Germinal center (tissue), 1 donor: ENCODE measurements at places on chromosomes 4 and X.

DNA sequence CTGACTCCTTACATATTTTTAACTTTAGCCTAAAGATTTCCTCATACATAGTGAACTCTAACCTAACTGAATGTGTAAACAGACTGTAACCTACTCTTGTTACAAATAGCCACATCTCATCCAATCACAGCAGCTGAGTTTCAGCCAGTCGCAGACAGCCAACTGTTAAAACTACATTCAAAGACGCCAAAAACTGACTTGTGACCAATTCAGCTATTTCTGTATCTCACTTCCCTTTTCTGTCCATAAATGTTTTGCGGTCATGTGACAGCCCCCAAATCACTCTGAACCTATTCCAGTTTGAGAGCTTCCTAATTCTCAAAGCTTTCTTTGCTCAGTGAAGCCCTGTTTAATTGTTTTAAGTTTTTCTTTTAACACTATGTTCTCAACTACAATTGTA lies 2731.9 kb downstream of the ARAP2 start:
- DNase-seq, result no peak

GRCh38 chr4:86876894-86877685 lies 15.1 kb downstream of the C4orf36 start:
- no peak for DNase-seq

DNA sequence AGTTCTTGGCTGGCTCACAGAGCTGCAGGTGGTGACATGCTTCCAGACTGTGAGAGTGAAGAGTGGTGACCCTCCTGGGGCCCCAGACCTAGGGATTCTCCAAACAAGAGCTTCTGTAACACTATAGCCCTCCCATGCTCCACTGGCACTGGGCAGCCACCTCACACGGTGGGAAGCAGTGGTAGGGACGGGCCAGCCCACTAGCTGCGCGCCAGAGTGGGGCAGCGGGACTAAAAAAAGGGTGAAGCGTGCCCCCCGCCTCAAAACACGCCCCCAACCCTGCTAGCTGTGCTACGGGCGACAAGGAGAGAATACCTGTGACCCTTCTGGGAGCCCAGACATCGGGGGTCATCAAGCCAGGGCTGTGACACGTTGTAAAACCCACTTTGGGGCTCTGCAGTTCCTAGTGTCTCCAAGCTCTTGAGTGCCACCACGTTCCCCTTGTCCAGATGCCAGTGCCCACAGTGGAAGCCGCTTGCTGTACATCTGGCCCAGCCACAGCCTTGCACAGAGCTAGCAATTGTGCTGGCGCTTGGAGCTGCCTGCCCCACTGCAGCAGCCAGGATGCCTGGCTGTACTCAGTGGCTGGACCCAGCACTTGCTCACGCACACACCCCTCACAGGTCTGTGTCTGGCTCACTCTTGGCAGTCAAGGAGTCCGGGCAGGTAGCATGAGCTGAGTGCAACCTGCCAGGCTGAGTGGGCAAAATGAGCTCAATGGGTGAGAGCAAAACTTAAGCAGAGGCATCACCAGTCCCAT lies 100.0 kb downstream of the DCAF12L2 start:
- no peak for DNase-seq

DNA sequence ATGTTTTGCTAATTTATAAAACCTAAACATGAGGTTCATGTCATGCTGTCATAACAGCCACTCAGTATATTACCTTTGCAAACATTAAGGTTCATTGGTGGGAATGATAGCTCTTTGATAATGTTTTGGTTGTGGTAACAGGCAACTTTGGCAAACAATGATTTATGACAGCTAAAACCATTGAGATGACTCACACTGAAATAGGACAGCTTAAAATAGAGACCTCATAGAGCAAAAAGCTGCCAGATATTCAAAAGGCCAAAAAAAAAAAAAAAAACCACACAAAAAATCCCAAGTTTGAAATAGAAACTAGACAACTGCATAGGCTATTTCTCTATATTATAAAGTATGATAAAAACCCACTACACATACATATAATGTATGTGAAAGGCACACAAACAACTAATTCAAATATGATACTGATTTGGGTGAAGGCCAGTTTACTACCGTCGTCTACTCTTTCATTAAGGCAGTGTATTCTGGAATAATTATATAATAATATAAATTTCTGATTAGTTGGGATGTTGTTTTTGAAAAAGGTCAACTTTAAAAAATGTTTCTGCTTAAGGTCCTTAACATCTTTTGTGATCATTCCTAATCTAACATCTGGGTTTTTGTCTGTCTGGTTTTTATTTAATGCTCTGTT lies 646.0 kb upstream of the PITX2 start:
- DNase-seq, result no peak

- DNase-seq, result no peak
These were observed 152.1 kb downstream of the PALLD start for GRCh38 chr4:168648929-168649328.

- peak; percentile 62 for DNase-seq
These were observed 13.0 kb downstream of the CXCL13 start for GRCh38 chr4:77618383-77619241.

DNA sequence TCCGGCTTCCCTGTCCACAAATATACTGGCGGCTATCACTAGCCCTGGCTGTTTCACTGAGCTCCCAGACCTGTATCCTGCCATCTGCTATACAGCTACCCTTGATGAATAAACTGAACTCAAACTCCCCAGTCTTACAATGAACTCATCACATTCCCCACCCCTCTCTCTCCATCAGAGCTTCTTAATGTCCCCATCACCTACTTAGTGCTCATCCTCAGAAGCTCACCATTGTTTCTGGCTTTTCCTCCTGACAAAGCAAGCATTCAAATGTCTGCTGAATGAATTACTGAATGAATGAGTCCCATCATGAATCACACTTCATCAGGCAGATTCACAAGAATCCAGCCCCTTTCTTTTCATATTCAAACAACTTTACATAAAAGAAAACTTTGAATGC lies 5.7 kb upstream of the DGAT2L6 start:
- DNase-seq, result no peak

DNA sequence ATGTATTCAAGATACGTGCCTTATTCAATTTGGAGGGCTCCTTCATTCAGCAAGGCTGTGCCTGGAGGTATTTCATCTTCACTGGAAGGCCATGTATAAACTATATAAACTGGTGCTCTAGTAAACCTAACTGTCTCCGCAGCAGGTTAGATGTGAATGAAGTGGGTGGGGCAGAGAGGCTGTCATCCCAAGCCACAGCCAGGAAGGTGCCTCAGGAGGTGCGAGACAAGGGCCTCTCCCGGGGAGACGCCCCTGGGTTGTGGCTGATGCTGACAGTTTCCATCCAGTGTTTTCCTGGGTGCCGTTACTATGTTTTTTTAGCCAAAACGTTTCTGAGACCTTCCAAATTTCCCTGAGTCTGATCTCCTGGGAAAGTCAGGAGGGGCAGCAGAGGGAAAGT lies 221.5 kb upstream of the RPL34 start:
- DNase-seq, result no peak

GRCh38 chr4:47526281-47526680 lies 41.2 kb downstream of the ATP10D start:
- DNase-seq, result no peak

DNA sequence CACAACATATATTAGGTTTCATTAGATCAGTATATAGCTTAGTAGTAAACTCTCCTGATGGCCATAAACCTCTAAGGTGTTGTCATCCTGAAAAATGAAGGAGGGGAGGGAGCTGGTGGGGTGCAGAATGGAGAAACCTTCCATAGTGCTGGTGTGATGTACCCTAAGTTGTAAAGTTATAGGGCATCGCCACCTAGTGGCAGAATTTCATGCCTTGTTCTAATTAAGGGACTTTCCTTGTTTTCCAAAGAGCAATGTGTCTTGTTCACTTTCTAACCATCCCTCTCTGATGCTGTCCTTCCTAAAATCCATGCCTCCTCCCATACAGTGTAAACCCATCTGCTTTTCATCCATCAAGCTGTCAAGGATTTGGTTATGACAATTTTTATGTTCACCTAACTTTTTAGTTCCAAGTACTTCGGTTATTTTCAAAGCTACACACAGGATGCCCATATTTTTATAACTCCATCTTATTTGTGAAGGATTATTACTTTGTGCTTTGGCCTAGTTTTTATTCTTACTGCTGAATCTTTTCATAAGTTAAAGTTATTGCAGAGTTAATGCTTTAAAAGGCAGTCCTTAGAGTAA lies 4.5 kb downstream of the NBDY start:
- DNase-seq, result peak; percentile 17

DNA sequence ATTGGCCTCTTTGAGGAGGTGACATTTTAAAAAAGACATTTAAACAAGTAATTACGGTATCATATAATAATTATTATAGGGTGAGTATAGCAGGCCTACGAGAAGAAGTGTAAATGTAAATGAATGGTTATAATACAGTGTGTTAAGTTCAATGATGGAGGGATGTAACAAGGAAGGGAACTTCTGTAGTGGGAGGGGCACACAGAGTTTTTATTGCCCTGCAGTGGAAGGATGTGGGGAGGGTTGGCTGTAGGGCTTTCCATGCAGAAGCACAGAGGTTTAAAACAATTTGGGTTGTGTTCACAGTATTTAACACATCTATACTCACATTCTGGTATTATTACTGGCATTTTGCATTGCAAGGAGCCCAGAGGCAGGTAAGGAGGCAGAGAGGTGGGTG lies 41.1 kb downstream of the AFF1 start:
- no peak for DNase-seq

- no peak for DNase-seq
These were observed 223.4 kb downstream of the FAM47B start for GRCh38 chrX:35166023-35166422.

- no peak for DNase-seq
These were observed 77.5 kb downstream of the IRF2 start for GRCh38 chr4:184396570-184397515.

DNA sequence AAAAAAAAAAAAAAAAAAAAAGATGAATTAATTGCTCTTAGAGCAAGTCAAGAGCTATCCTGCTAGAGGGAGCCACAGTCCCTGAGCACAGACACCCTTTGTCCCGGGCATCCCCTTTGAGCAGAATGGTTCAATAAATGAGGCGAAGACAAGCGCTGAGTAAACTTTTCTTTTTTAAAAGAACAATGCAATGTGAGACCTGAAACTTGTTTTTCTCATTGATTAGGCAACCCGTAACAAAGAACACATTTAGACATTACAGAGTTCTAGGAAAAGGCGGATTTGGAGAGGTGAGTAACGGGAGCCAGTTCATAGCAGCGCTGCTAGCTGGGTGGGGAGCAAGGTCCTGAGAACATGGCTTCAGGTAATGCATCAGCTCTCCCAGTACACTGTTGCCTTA lies 46.1 kb downstream of the GRK4 start:
- no peak for DNase-seq

DNA sequence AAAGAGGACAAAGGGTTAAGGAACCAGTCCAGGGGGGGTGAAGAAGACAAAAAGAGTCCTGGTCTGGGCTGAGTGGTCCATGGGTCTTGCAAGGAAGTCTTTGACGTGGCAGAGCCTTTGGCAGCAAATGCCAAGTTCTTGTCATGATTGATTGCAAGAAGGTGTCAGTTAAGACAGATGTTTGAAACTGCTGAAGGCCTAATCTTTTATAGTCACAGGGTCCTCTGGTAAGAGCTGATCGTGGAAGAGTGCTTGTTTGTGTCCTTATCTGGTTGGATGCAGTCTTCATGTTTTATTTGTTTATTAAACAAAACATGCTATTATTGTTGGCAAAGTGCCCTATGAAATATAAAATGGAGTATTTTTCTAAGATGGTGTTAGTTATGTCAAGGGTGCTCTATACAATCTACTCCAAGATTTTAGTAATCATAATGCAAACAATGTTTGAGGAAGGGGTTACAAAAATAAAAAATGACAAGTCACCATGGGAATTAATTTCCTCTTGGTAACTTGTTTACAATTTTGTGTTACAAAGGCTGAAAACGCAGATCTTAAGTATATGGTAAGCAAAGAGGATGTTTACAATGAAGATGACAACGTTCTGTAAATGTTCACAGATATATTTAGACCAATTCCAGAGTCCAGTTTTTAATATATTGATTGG lies 85.9 kb downstream of the MAGED4 start:
- DNase-seq, result no peak

- DNase-seq, result no peak
These were observed 600.5 kb downstream of the PCDH18 start for GRCh38 chr4:136931781-136932180.

- no peak for DNase-seq
These were observed 760.0 kb downstream of the FSTL5 start for GRCh38 chr4:161403781-161404180.

DNA sequence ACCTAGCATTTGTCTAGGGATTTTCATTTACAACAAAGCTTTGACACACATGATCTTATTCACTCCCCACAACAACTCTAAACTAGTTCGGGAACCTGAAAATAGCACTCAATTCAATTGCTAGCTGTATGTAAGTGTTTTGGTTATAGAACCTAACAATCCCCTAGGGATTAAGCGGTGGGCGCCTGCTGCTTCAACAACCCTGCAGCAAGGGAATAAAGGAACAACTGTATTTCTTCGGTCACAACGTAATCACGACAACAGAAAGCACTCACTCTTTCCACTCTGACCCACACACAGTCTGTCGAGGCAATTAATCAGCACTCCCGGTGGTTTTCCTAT lies 674 bp upstream of the DIAPH2 start:
- peak; percentile 16 for DNase-seq
